Amniotic epithelial cell (primary cell): ENCODE measurements at places on chromosomes 7 and 10.

- no peak for DNase-seq
Observed at GRCh38 chr7:3239291-3239691, 61.8 kb upstream of the SDK1 start.

- peak; percentile 93 for DNase-seq
Observed at GRCh38 chr10:78336402-78336791, 302.7 kb downstream of the RPS24 start.

DNA sequence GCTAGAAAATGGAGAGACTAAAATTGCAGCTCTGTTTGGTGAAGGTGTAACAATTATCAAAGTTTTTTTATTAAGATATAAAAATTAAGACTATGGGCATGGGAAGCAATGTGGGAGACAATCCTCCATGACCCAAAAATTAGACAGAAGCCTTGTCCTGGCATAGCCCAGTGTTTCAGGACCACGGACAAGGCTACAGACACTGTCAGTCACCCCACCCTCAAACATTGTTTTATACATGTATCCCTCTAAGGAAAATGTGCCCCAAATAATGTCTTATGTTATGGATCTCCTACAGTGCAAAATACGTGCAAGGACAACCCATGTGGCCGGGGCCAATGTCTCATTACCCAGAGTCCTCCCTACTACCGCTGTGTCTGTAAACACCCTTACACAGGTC lies 24.0 kb downstream of the HABP2 start:
- peak; percentile 3 for DNase-seq

GRCh38 chr7:122311734-122312450 lies 7.3 kb upstream of the FEZF1 start:
- no peak for DNase-seq
